ENCODE measurements at places on chromosomes 2 and 18.

DNA sequence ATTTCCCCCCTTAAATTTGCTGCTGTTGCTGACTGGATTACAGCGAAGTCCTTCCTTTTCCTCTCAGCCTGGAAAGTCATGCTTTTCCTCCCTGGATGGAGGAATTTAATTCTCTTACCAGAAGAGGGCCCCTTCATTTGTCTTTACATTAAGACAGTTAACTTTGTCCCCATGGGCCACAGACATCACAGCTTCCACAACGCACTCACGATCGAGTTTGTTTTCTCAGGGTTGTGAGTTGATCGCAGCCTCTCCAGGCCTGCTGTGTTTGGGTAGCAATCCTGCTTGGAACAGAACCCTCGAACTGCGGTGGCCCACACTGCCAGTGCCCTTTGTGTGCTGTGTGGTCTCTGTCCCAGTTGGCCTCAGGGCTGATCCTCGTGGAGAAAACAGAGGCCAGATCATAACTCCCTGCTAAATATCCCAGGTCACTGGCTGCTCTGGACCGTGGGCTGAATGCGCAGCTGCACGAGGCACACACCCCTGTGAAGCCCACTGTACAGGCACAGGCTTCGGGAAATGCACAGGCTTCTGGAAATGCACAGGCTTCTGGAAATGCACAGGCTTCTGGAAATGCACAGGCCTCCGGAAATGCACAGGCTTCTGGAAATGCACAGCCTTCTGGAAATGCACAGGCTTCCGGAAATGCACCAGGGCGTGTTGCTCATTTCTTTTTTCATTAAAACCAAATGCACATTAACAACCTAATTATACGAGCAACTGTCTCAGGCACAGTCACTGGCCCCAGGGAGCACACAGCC, 2.2 kb upstream of the PDIA6 start:
- DNase-seq = no peak

DNA sequence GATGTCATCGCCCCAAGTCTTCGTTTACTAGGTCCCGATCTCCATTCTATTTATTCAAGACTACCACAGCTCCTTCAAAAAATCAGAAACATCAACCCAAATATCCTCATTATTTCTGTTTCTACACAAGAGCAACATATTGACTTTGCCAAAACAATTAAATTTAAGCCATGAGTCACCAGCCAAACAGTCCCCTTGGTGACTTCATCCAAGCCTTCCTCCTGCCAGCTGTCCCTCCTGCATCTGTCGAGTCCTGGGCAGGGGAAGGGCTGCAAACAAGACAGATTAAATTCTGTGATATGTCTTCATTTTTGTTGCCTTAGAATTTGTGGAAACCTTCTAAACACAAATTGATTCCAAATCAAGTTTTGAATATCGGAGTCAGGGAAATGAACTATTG, 110.3 kb downstream of the SP3 start:
- no peak for DNase-seq

DNA sequence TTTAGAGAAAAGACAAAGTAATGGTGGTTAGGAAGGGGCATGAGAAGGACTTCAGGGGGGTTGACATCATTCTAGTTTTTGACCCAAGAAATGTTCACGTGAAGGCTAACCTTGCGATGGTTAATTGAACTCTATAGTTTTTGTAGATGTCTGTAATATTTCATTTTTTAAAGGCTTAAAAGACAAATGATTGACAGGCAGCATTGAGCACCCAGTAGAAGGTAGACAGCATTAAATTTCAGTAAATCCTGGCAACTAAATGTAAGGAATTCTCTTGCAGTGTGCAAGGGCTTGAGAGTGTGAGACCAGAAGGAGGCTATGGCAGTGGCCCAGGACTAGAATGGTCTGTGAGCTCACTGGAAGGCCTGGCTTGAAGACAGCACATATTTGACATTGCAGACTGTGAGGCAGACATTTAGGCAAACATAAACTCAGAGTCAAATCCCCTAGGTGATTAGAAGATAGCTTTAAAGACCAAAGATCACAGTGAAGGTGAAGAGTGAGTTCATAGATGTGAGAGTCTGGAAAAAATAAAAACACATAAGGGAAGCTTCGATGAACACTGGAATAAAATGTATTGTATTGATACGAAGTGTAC, 100.1 kb upstream of the MAP4K4 start:
- no peak for DNase-seq

DNA sequence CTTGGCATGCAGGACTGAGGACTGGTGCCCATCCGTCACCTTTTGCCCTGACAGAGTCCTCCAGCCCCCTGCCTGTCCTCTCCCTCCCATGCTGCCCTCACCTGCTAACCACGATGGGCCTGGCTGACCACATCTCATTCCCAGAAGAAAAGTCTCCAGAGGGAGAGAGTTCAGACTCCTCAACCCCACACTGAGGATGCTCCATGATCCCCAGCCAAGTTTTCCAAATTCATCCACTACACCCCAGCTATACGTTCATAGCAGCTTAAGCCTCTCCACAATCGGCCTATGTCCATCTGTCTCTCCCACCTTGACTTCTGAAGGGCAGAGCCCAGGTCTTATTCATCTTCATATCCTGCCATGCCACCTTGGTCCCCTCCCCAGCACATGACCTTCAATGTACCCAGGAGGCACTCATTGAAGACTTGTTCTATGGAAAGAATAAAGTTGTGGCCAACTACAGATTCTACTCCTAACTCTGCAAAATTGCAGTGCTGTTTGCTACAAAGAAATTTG, 115.6 kb upstream of the ID2 start:
- no peak for DNase-seq

DNA sequence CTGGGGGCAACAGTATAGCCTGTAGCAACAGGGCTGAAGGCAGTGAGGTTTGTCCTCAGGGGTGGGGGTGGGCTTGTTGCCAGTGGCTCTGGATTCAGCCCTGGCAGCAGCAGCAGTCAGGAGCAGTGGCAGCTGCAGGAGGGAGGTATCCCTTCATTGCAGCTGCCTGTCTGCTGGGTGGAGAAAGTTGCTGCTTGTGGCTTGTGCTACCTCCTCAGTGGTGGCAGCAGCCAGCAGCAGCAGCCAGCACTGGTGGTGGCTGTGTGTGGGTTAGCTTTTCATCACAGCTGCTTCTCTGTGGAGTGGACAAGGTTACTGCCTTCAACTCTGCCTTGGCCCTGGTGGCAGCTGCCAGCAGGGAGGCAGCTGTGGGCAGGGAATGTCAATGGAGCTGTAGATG, 94.9 kb downstream of the ARL6IP6 start:
- DNase-seq = no peak

- DNase-seq = no peak
These were observed 1660.6 kb upstream of the NXPH2 start for GRCh38 chr2:140440815-140441214.

DNA sequence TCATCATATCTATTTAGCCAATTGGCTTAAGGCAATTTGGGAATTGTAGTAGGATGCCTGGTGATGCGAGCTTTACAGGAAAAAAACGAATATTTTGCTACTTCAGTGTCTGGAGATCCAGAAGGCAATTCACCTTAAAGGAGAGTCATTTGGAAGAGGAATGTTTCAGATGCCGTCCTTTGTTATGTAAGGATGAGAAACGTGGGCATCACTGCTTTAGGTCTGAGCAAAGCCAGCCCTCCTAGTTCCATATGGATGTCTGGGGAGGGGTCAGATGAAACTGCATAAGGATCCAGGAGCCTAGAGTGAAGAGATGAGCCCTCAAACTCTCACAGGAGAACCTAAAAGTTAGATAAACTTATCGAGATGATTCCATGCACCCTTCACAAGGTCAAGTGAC, 30.9 kb upstream of the DOCK10 start:
- no peak for DNase-seq

GRCh38 chr2:10541081-10541480, 93.0 kb upstream of the ODC1 start:
- no peak for DNase-seq

- no peak for DNase-seq
These were observed 15.0 kb upstream of the ELOA2 start for GRCh38 chr18:47050468-47050867.

GRCh38 chr2:198273660-198274059, 469.3 kb downstream of the PLCL1 start:
- DNase-seq = no peak

GRCh38 chr18:46141199-46141598, 37.0 kb downstream of the HAUS1 start:
- DNase-seq = no peak

DNA sequence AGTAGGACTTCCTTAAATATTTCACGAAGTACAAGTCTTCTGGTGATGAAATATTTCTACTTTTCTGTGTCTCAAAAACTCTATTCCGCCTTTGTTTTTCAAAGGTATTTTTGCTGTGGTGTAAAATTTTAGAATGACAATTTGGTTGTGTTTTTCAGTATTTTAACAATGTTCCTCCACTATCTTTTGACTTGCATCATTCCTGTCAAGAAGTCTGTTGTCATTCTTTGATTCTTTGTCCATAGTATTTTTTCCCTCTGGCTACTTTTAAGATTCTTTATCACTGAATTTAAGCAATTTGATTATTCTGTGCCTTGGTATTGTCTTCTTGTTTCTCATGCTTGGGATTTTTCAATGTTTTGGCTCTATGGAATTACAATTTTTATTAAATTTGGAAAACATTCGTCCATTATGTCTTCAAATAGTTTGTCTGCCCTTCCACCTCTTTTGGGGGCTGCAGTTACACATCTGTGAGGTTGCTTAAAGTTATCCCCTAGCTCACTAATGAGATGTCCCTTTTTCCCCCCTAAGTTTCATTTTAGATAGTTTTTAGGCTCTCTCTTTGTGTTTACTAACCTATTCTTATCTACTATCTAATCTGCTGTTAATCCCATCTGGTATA, 76.0 kb downstream of the CAB39 start:
- no peak for DNase-seq

GRCh38 chr2:228066126-228066798, 115.2 kb downstream of the SPHKAP start:
- DNase-seq = no peak

DNA sequence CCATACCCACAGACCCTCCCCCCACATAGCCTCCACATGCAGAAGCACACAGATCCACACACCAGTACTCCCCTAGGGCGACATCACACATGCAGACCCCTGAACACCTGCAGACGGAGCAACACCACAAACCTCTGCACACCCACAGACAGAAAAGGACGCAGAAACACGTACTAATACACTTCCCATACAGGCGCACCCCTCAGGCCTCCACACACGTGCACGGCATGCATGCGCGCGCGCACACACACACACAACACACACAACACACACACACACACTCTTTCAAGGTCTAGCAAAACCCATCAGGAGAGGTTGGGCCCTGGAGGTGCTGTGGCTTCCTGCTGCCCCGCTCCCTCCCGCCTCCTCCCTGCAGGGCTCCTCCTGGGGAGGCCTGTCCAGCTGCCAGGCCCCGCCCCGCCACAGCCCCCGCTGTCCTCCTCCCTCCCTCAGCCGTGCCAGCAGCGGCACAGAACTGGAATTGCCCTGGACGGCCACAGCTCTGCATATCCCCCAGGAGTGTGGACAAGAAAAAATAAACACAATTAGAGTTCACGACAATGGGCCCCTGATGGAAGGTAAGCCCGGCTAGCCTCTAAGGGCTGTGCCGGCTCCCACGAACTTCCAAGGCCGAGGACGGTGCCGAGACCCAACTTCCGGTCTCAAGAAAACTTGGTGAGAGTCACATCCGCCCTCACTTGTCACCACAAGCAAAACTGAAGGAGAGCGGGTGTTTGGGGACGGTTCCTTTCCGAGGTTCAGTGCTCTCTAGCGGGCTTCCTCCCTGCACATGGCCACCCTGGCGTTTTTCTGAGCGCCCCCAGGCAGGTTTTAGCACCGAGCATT, 6.8 kb downstream of the ZFP36L2 start:
- DNase-seq = peak; percentile 52

DNA sequence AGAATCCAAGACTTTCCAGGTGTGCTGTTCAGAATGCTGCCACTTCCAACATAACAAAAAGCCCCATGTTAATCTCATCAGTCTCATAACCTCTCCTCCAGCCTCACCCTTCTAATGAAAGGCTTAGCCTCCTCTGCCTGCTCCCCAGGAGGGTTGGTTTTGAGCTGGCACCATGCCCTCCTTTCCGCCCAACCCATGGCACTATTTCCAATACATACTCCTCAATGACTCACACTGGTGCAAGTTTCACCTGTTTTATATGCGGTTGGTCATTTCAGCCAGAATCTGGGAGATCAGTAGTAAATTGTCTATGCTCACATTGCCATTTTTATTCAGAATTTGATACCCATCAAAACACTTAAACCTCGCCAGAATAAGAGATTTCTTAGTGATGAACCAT, 157.6 kb upstream of the NRP2 start:
- DNase-seq = no peak

- DNase-seq = no peak
These were observed 413.5 kb downstream of the PTPRM start for GRCh38 chr18:7980656-7981055.

DNA sequence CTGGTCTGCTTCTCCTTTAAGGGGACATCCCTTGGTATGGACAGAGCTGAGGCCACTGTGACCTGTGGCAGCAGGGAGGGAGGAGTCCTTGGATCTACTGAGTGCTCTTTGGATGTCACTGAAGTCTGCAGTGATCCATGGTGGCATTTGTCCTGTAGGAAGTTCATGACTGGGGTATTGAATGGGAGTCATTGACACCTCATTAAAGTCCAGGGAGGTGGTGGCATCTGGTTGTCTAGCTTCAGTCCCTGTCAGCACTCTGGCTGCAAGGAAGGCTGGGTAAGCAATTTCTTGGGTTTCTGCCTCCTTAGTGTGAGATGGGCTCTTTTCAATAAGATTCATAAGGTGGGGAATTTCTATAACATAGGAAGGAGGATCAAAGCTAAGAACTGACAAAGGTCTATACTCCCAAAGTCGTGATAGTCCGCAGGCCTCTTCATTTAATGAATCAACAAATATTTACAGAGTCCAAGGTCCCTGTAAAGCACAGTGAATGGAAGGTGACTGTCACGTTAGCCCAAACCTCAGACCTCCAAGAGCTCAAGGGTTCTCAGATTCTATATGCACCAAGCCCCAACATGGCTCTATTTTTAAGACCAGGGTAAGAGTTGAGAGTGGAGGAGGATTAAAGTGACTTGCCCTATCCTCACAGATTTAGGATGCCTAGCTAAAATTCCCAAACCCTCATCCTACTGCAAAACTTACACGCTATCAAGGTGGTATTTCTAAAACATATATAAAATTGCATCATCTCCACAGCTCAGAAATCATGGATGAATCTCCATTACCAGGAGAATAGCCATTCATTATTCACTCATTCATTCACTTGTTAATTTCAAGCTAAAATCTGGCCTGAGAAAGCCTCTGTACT, 40.2 kb downstream of the THNSL2 start:
- no peak for DNase-seq

- no peak for DNase-seq
These were observed 68.3 kb upstream of the LRP1B start for GRCh38 chr2:142199073-142199472.

- DNase-seq = no peak
These were observed 128.0 kb downstream of the NFATC1 start for GRCh38 chr18:79523736-79524180.

DNA sequence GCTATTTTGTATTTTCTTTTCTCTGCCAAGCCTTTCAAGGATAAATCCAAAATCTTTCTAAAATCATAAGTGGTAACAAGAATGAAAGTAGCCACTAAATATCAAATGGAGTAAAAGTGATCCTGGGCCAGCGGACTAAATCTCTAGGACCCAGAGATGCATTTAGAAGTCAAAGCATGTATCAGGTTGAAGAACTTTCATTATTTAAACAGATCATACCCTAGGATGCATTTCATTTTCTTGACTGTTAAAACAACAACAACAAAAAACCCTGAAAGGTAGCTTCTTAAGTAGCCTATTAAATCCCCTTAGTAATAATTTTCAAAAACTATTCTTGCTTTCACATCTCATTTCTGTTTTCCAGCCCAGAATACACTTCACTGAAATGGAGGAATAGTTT, 4.8 kb upstream of the POU3F3 start:
- no peak for DNase-seq

GRCh38 chr18:22346953-22347605, 70.6 kb downstream of the CTAGE1 start:
- no peak for DNase-seq
